ENCODE measurements at places on chromosomes 2 and 18.

DNA sequence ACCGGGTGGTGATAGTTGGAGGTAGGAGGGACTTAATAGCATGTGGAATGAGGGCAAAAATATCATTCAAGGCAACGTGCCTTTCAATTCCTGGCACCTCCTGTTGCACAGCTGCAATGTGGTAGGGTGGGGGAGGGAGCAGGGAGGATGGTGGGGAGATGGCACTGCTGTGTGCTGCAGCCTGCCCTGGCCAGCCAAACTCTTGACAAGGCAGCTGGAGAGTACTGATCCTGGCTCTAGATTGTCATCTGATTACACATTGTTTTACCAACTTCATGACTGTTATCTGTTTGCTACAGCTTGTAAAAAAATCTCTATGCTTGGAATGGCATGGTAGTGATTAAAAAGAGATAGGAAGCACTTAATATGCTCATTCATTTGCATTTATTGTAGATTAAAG is 47.7 kb downstream of the PLCL1 start:
- no peak for DNase-seq

GRCh38 chr2:203737360-203737759 is 30.9 kb downstream of the CD28 start:
- no peak for DNase-seq

DNA sequence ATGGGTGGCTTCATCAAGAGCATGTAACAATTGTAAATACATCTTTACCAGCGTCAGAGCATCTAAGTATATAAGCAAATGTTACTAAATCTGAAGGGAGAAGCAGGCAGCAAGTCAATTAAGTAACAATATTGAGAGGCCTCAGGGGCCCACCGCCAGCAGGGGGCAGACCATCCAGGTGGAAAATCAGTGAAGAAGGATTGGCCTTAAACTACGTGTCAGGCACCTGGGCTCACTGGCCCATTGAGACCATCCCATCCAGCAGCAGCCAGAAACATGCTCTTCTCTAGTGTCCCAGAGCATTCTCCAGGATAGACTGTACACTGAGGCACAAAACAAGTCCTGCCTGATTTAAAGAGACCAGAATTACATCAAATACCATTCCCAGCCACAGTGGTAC is 96.2 kb upstream of the SNTG2 start:
- DNase-seq = no peak

DNA sequence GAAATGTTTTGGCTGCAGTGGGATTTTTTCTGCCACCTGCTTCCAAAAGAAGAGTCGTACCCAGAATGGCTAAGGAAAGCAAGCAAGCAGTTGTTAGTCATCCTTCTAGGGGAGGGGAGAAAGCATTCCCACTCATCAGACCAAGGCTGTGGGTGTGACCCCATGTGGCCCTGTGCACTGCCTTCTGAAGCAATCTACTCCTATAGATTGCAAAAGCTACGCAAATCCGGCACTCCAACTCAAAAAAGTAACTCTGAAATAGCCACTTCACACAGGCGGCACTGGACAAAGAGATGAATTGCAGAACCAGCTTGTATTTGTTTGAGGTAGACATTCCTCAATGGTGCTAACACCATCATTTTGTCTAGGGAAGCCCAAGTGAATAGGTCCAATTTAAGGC is 44.3 kb downstream of the ST3GAL5 start:
- no peak for DNase-seq

GRCh38 chr2:141317986-141318385 is 812.8 kb downstream of the LRP1B start:
- DNase-seq = no peak

DNA sequence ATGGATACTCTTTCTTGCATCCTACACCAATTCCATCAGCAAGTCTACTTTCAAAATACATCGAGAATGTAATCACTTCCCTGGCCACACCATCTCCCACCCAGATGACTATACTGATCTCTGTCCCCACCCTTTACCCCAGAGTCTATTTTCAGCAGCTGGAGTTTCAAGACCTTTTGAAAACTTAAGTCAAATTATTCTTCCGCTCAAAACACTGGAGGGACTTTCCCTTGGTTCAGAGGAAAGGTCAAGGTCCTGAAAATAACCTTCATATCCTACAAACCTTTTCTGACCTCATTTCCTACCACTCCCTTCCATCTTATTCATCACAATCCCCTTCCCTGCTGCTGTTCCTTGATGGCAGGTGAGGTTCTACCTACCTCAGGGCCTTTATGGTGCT is 58.8 kb upstream of the LYPD6 start:
- no peak for DNase-seq

DNA sequence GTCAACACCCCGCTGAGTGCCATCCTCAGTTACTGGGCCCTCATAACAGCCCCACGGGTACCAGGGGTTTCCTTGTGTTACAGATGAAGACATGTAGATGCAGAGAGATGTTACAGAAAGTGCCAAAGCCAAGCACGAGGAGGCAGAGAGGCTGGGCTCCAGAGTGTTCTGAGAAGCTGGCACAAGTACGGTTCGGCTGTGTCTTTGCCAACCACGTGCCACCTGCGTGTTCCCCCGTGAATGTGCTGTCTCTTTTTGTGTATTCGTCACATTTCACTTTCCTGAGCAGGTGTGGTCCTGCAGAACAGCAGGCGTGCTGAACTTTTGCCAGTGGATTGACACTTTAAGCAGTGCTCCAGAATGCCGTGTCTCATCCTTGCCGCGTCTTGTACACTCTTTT is 124.6 kb downstream of the NCK2 start:
- DNase-seq = no peak

GRCh38 chr2:201157694-201158093 is 25.2 kb upstream of the CASP10 start:
- DNase-seq = no peak

- DNase-seq = no peak
Measured at GRCh38 chr2:15246870-15247269, 314.3 kb downstream of the NBAS start.

- no peak for DNase-seq
Measured at GRCh38 chr18:40832362-40832761, 1122.7 kb upstream of the PIK3C3 start.

DNA sequence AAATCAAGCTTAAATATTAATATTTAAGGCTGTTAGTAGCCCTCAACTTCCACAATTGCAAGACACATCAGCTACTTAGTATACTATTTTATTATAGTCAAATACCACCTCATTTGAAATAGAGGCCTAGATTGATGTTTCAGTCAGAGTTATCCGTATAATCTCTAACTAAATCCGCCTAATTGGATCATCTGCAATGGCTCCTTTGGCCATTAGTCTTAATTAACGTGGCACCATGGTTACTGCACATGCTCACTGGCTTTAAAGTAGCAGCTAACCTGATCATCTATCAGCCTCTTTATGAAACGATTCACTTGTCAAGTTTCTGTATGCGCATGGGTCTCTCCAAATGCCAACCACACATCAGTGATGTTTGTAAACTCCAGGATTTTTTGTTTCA is 112.3 kb downstream of the COLEC12 start:
- DNase-seq = no peak

DNA sequence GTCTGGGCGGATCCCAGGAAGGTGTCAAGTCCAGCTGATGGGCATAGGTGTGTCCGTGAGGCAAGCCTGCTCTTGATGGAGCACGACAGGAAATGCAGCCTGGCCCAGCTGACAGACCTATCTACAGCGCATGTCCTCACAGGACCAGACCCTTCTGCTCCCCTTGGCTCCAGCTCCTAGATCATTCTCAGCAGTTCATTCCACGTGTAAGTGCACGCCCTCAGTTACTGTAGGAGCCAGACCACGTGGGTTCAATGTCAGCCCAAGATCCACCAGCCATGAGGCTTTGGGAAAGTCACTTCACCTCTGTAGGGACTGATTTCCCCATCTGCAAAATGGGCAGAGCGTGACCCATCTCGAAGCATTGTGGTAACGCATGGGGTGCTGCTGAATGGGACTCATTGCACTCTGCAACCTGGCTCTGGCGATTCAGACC is 47.8 kb downstream of the TMEM17 start:
- no peak for DNase-seq

DNA sequence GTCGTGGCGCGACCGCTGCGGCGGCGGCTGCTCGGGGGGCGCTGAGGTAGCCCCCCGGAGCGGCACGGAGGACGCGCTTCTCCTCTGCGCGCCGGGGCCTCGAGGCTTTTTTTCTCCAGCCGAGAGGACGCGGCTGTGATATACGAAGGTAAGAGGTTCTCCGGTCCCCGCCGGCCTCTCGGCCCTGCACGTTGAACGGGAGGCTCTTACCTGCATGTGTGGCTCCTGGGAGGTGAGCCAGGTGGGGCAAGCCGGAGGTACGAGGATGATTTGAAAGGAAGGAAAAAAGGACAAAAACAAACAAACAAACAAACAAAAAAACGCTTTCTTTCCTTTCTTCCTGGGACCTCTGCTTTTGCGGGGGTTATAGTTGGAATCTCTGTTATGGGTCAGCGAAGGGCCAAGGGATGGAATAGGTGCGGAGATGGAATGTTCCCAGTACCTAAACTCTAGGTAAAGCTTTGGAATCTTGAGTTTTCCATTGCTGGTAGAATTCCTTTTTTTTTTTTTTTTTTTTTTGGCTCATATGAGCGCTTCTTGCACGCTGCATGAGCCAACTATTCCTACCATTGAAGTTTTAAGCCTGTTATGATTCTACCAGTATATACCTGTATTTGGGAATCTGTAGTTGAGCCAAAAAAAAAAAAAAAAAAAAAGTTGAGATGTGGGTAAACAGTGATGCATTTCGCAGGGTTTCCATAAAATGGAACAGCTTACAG is 674 bp downstream of the PTPN4 start:
- no peak for DNase-seq

DNA sequence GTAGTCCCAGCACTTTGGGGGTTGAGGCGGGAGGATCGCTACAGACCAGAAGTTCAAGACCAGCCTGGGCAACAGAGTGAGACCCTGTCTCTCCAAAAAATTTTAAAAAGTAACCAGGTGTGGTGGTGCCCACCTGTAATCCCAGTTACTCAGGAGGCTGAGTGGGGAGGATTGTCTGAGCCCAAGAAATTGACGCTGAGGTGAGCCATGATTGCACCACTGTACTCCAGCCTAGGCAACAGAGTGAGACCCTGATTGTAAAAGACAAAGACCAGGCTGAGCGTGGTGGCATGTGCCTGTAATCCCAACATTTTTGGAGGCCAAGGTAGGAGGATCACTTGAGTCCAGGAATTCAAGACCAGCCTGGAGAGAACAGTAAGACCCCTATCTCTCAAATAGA is 7.8 kb downstream of the ST6GAL2 start:
- DNase-seq = no peak

- no peak for DNase-seq
Measured at GRCh38 chr2:62243983-62244382, 48.1 kb downstream of the B3GNT2 start.

GRCh38 chr2:153584244-153584643 is 105.7 kb upstream of the RPRM start:
- no peak for DNase-seq

- no peak for DNase-seq
Measured at GRCh38 chr2:151299920-151300539, 10.6 kb upstream of the NMI start.

DNA sequence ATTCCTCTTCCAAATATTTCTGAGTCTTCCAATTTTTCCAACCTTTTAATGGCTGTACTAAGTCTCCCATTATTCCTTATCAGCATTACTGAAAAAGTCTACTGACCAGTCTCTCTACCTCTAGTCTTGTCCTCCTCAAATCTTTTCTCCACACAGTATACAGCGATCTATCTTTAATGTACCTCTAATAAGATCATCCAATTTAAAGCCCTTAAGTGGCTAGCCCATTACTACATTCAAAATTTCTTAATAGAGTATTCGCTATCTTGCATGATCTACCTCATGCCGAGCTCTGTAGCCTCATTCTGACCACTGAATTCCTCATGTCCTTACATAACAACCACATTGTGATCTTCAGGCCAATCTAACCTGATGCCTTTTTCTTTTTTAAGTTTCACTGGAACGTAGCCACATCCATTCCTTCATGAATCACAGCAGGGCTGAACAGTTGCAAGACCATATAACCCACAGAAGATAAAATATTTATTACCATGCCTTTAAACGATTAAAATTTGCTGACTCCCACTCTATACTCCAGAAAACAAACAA is 57.9 kb downstream of the SLC66A3 start:
- no peak for DNase-seq

- DNase-seq = no peak
Measured at GRCh38 chr2:240551288-240551687, 6.5 kb downstream of the ANKMY1 start.

DNA sequence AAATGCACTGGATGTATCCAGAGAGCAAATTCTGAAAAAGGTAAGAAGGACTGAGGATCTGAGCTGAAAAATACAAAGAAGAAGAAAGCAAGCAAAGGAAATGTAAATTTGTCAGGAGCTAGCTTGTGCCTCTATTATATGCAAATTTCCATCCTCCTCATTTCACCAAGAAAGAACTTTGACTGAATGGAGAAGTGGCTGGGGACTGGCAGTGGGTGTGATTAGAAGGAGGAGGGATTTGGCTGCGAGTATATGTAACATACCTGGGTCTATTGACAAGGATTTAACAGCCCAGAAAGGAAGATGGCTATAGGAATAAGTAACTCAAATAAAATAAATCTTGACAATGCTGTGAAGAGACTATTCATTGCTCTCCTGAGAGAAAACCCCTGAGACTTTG is 19.4 kb upstream of the RIT2 start:
- no peak for DNase-seq

DNA sequence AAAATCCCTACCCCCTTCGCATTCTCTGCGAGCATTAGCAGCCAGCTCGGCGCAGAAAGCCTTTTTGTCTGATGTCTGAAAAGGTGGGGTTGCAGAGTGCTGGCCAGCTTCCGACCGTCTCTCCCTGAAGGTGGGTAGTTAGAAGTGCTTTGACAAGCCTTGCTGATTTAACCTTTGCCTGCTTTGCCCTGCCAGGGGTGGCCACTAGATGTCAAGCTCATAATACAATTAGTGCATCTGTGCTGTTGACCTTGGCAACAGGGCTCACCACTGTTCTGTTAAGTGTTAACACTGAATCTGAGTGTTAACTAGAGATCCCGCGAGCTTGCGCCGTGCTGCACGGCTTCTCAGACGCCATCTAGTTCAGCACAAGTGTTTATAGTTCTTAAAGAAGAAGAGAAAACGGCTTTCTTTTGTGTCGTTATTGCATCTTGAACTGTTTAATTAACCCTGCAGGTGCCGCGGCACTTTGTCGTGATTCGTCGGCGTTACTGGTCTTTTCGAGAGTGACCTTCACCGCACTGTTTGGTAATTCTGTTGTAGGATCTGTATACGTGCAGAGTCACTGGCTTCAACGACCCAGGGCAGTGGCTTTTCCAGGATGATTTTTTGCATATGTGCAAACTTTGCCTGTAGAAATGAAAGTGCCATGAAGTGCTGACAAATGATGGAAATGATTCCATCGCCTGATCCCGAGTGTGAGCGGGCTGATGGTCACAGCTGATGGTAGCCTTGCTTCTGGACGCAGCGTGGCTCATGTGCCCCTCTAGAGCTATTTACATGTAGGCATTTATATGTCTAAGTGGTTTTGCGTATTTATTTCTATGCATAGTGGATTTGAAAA is 5.5 kb downstream of the SALL3 start:
- peak; percentile 44 for DNase-seq

DNA sequence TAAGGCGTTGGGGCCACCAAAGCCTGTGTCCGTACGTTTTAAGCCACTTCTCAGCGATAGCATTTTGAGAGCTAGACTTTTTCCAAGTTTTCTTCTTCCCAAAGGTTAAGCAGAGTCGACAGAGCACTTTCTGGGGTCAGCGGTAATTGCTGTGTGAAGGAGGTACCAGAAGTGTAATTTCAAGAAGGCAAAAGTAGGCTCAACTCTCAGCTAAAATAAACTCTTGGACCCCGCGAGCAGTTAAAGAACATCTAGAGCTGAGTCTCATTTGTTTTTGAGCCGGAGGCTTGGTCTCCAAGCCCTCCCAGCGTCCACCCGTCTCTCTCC is 1.9 kb upstream of the PAX3 start:
- DNase-seq = no peak
